ENCODE measurements at places on chromosomes 5 and 9. TPM values are rescaled to one million over a fixed set of nuclear protein-coding genes. Genes with fewer than 3 reads are reported as not detected.

PCDHB5 gene
- total RNA-seq: not detected

DNA sequence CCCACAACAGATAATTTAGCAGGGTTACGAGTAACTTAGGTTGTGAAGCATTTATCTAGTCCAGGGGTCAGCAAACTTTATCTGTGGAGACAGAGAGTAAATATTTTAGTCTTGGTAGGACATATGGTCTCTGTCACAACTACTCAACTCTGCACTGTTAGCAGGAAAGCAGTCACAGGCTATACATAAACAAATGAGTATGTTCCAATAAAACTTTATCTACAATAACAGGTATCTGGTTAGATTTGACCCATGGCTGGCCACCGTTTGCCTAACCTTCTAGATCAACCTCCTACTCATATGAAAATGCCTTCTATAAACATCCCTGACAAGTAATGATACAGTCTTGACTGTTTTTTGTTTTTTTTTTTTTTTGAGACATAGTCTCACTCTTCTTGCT, 13.0 kb upstream of the HK3 start:
- DNase-seq: no peak
- H3K4me1 ChIP-seq: peaks cover 7% of the 10 kb centered on the region
- no peak overlapping the region for H3K4me3 ChIP-seq
- peaks cover 17% of the 10 kb centered on the region for H3K36me3 ChIP-seq

DNA sequence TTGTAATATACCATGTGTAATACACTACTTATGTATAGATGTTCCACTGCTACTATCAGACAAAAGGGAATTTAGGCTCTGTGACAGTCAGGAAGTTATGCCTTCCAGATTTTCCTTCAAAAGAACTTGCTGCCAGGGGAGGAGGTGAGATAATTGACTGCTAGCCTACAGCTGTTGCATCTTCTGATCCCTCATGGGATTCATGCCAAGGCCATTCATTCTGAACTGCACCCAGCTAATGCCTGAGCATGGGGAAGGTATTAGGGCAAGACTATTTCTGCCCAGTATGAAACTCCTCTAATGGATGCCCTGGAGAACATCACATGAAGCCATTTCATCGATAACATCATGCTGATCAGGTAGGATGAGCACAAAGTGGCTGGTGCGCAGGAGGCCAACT, 746.5 kb upstream of the ZNF608 start:
- H3K27ac ChIP-seq: no peak overlapping the region
- DNase-seq: no peak
- H3K4me1 ChIP-seq: no peaks in the 10 kb centered on the region
- H3K27me3 ChIP-seq: no peaks in the 10 kb centered on the region
- H3K4me3 ChIP-seq: no peak overlapping the region
- no peaks in the 10 kb centered on the region for H3K36me3 ChIP-seq

UNC5A gene
- not detected for total RNA-seq

GRCh38 chr5:15558240-15558639, 58.3 kb downstream of the FBXL7 start:
- no peaks in the 10 kb centered on the region for H3K4me1 ChIP-seq
- no peak overlapping the region for H3K4me3 ChIP-seq
- H3K27ac ChIP-seq: no peak overlapping the region
- DNase-seq: no peak
- no peaks in the 10 kb centered on the region for H3K27me3 ChIP-seq

GRCh38 chr5:65961633-65962032, 35.3 kb downstream of the ERBIN start:
- peaks cover 15% of the 10 kb centered on the region for H3K4me1 ChIP-seq
- peaks cover 18% of the 10 kb centered on the region for H3K36me3 ChIP-seq
- H3K27ac ChIP-seq: no peak overlapping the region
- DNase-seq: no peak
- H3K4me3 ChIP-seq: no peak overlapping the region
- no peaks in the 10 kb centered on the region for H3K27me3 ChIP-seq

DNA sequence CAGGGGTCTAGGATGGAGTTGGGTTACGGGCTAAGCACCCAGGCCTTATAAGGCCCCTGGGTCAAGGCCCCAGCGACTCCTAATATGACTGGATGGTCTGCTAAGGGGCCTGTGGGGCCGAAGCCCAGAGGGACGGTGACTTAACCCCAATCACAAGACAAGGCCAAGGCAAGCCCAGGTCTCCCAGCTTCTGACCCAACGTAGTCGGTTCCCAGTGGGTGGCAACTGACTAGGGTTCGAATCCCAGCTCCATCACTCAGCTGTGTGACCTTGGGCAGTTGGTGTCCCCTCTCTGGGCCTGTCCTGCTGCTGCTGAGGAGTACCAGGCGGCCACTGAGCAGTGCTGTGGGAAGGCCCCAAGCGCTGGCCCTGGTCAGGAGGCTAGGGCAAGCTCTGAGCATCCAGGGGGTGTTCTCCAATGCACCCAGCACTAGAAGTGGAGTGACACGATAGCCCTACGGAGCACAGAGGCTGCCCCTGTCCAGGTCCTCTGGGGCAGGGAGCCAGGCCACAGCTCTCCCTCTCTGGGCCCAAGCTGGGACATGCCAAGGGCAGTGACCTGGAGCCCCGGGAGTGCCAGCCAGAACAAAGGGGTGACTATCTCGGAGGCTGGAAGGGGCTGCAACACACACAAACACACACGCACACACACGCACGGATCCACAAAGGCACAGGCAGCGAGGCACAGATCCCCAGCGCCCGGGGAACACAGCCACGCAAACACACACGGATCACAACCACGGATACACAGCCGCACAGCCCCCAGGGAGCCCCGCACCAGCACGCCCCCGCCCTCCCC, 512 bp downstream of the AK1 start:
- peaks cover 3% of the 10 kb centered on the region for H3K27me3 ChIP-seq
- peaks cover 3% of the 10 kb centered on the region for H3K36me3 ChIP-seq
- no peak overlapping the region for H3K27ac ChIP-seq
- H3K4me3 ChIP-seq: no peak overlapping the region

LMNB1 gene
- total RNA-seq: 384 TPM

- no peak overlapping the region for H3K4me3 ChIP-seq
- DNase-seq: no peak
- no peaks in the 10 kb centered on the region for H3K36me3 ChIP-seq
- no peak overlapping the region for H3K27ac ChIP-seq
- no peaks in the 10 kb centered on the region for H3K27me3 ChIP-seq
Observed at GRCh38 chr9:17229945-17230560, 95.2 kb downstream of the CNTLN start.

SYK gene
- total RNA-seq: 0.13 TPM

DNA sequence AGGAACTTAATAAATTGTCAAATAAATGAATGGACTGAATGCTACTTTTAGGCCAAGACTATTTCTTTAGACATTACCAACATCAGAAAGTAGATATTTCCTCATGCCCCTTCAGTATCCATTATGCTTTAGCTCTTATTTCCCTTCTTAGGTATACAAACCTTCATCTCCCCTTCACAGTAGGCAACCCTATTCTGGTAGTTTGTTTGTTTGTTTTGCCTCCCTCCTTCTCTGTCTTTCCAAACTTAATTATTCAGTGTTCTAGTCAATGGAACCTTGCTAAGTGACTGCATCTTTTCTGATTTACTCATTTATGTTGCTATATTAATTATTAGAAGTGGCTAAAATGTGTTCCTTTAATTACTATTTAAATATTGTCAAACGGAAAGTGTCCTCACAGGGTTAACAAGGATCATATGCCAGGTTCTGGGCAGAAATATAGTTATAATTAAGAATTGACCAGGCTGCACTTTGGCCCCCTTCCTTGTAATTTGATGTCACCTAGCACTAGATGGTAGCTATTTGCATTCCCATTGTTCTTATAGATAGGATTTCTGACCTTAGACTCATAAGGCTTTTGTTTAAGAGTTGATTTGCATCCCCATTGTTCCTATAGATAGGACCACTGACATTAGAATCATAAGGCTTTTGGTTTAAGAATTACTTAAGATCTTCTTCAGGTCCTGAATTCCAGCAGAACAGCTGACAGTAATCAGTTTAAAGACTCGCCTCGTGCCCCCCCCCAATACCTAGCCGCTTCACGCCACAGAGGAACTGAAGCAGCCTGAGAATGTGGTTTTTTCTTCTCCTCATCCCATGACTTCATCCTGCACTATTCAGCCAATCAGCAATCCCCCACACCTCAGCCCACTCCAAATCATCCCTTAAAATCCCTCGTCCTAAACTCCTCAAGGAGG, 84.4 kb upstream of the NUDT12 start:
- no peaks in the 10 kb centered on the region for H3K27me3 ChIP-seq
- no peaks in the 10 kb centered on the region for H3K36me3 ChIP-seq
- no peak overlapping the region for H3K4me3 ChIP-seq
- H3K4me1 ChIP-seq: no peaks in the 10 kb centered on the region
- DNase-seq: no peak
- no peak overlapping the region for H3K27ac ChIP-seq

DNA sequence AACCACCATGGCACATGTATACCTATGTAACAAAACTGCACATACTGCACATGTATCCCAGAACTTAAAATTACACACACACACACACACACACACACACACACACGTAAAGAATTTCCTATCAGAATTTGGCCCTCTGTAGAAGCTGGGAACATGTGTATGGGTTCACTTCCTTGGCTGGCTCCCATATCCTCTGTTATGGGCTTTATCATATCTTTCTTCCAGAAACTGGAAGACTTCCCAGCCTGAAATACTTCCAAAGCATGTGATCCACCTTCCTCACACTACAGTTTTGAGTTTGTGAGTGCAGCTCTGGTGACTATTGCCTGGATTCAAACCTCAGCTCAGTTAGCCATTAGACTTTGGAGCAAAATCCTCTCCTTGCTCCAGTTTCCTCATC, 78.6 kb upstream of the GDNF start:
- no peak overlapping the region for H3K27ac ChIP-seq
- DNase-seq: no peak
- H3K36me3 ChIP-seq: no peaks in the 10 kb centered on the region
- peaks cover 2% of the 10 kb centered on the region for H3K27me3 ChIP-seq
- H3K4me1 ChIP-seq: no peaks in the 10 kb centered on the region

DAPK1 gene
- total RNA-seq: 0.47 TPM

All from activated CD8-positive, alpha-beta T cell treated with anti-CD3 and anti-CD28 coated beads, Interleukin-2, amount 10 ng/mL, durations not matched to agents 7 days and 5 days (primary cell).